Transverse colon (tissue), 4 donors: ENCODE measurements at places on chromosomes 2 and 18. TPM values are rescaled to one million over a fixed set of nuclear protein-coding genes. Genes with fewer than 3 reads are reported as not detected.

The MOGAT1 gene
- 0.80 TPM for total RNA-seq

The FRZB gene
- total RNA-seq: 3.5 TPM

The FOXI3 gene
- not detected for total RNA-seq

The ZSWIM2 gene
- not detected for total RNA-seq

The RETSAT gene
- 638 TPM for total RNA-seq

The GKN2 gene
- total RNA-seq: not detected

DNA sequence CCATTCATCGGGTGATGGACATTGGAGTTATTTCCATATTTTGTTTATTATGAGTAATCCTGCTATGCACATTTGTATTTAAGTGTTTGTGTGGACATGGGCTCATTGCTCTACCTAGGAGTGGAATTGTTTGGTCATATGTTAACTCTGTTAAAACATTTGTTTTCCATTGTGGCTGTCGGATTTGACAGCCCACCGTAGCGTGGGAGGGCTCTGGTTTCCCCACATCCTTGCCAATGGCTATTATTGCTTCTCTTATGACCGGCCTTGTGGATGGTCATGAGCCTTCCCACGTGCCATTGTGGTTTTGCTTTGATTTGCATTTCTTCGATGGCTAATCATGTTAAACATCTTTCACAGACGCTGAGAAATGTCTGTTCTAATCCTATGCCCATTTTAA lies 92.0 kb downstream of the ZNF236 start:
- no peaks in the 10 kb centered on the region for H3K27me3 ChIP-seq
- H3K4me1 ChIP-seq: peaks cover 9% of the 10 kb centered on the region
- H3K36me3 ChIP-seq: no peaks in the 10 kb centered on the region

DNA sequence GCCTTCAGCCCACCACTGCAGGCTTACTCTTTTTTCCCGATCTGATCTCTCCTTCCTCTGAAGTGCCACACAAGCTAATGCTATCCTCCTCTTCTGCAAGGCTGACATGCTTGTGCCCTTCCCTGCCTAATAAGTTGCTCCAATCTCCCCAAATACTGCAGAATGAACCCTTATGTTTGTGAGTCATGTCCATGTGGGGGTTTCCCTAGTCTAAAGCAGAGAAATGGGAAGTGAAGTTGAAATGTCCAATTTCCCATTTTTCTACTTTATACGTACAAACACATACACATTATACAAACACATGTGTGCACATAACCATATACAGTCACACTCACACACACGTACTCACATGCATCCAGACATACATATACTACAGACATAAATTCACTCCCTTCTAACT lies 288.1 kb upstream of the CELF4 start:
- DNase-seq: no peak
- no peaks in the 10 kb centered on the region for H3K36me3 ChIP-seq
- H3K4me3 ChIP-seq: no peak overlapping the region
- H3K4me1 ChIP-seq: no peaks in the 10 kb centered on the region
- no peaks in the 10 kb centered on the region for H3K27me3 ChIP-seq

DNA sequence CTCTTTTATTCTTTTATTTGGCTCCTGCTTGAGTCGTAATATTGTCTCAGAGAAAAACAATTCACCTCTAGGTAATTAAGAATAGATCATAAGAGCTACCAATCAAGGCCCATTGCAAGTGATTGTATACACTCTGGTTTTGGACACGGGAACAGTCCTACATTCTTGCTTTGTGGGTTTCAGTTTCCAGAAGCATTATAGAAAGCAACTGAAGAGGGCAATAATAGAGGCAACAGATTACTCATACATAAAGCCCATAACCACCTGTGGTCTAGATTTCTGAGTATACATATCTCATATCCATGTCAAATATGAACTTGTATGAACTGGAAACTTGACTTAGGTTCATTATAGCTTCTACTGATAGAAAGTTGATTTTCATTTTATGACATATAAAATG lies 65.4 kb downstream of the DIS3L2 start:
- no peak for DNase-seq
- H3K4me3 ChIP-seq: no peak overlapping the region
- H3K4me1 ChIP-seq: peaks cover 5% of the 10 kb centered on the region

- H3K27me3 ChIP-seq: no peaks in the 10 kb centered on the region
- no peak overlapping the region for H3K27ac ChIP-seq
- DNase-seq: no peak
- H3K4me1 ChIP-seq: peaks cover 16% of the 10 kb centered on the region
Observed at GRCh38 chr18:13608791-13609532, 117.4 kb downstream of the FAM210A start.

- H3K27ac ChIP-seq: peak overlapping the region; percentile 86
- H3K4me3 ChIP-seq: no peak overlapping the region
- H3K36me3 ChIP-seq: no peaks in the 10 kb centered on the region
- peak; percentile 42 for DNase-seq
- peaks cover 13% of the 10 kb centered on the region for H3K4me1 ChIP-seq
Observed at GRCh38 chr18:79402977-79403722, 7.4 kb downstream of the NFATC1 start.

DNA sequence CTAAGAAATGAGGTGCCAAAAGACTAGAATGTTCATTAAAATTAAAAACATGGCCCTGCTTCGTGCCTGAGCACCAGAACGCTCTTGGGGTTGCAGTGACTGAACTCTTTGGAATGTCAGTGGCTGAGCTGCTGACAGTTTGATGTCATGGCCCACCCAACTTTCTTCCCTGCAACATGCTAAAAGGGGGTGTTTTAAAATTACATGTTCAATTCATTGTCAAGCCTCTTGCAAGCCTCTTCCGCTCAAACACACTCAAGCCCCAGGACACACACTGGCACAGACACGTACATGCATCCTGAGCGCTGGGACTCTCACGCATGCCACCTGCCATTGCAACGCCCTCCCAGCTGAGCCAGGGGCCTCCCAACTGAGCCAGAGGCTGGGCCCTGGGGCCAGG lies 12.6 kb downstream of the RUFY4 start:
- H3K4me1 ChIP-seq: no peaks in the 10 kb centered on the region
- no peaks in the 10 kb centered on the region for H3K36me3 ChIP-seq
- DNase-seq: no peak
- no peak overlapping the region for H3K27ac ChIP-seq

DNA sequence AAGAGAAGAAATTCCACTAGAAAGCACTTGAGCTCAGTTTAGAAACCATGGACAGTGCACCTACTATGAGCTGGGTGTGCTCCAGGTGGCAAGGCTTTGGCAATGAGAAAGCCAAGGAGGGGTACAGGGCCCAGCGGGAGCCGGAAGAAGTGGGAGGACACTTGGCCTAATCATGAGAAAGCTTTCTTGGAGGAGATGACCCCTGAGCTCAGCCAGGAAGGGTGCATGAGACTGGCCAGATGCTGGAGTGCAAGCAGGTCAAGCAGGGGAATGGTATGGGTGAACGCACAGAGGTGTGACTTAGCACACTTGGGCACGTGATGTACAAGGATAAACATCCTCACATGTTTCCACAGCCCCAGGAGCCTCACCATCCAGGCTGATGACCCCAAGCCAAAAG lies 97.2 kb upstream of the GLI2 start:
- no peaks in the 10 kb centered on the region for H3K4me1 ChIP-seq

GRCh38 chr18:35680139-35680551 lies 98.6 kb downstream of the GALNT1 start:
- H3K4me3 ChIP-seq: no peak overlapping the region
- H3K27ac ChIP-seq: no peak overlapping the region
- no peak for DNase-seq
- no peaks in the 10 kb centered on the region for H3K4me1 ChIP-seq
- no peaks in the 10 kb centered on the region for H3K36me3 ChIP-seq
- H3K27me3 ChIP-seq: no peaks in the 10 kb centered on the region

DNA sequence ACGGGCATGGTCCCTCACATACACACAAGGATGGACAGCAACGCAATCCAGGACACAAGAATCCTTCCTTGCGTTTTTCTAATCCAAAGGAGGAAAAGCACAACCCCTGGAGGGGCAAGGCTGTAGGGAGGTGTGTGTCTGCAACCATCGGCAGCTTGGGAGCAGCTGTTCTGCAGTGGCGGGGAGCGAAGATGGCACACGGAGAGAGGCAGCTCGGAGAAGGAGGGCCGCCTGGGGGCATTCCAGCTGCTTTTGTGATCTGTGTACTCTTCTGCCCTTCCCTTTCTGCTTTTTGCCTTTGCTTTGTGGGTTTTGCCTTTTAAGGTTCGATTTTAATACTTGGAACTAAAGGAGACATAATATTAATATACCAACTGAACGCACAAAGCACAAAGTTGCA lies 137.0 kb upstream of the DNMT3A start:
- H3K4me1 ChIP-seq: peaks cover 3% of the 10 kb centered on the region
- no peaks in the 10 kb centered on the region for H3K27me3 ChIP-seq
- H3K36me3 ChIP-seq: no peaks in the 10 kb centered on the region

GRCh38 chr2:187552828-187553681 lies 1.2 kb downstream of the TFPI start:
- no peak for DNase-seq
- no peaks in the 10 kb centered on the region for H3K36me3 ChIP-seq
- H3K4me3 ChIP-seq: peak overlapping the region; percentile 34
- no peaks in the 10 kb centered on the region for H3K27me3 ChIP-seq

GRCh38 chr2:109171444-109172334 lies 42.7 kb downstream of the SH3RF3 start:
- no peak overlapping the region for H3K4me3 ChIP-seq
- H3K36me3 ChIP-seq: no peaks in the 10 kb centered on the region
- H3K27me3 ChIP-seq: no peaks in the 10 kb centered on the region
- H3K4me1 ChIP-seq: peaks cover 36% of the 10 kb centered on the region
- H3K27ac ChIP-seq: peak overlapping the region; percentile 81

DNA sequence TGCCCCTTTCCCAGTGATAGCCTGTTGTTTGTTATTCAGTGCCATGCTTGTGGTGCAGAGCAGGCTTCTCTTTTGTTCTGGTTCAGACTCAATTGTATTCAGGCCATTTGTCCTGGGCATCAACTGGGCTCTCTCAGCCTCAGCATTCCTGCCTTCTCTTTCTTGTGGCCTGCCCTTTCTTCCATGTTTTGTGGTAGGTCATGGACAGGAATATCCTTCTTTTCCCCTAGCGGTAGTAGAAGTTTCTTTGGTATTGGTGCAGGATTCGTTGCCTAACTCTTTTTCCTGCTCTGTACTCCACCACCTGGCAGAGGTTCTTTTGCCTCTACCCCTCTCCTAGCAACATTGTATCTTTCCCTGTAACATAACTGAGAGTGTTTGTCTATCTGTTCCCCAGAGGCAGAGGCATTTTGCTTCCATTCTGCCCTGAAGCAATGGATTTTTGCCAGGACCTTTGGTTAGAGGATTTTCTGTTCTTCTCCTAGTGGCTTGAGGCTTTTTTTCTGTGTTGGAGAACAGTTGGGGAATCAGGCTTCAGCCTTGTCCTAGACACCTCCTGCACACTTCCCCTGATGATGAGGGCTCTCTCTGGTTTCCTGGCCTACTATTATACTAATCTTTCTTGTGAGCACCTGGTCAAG lies 68.5 kb downstream of the NCOA1 start:
- H3K27me3 ChIP-seq: no peaks in the 10 kb centered on the region
- no peaks in the 10 kb centered on the region for H3K36me3 ChIP-seq
- no peak overlapping the region for H3K4me3 ChIP-seq
- no peak for DNase-seq

DNA sequence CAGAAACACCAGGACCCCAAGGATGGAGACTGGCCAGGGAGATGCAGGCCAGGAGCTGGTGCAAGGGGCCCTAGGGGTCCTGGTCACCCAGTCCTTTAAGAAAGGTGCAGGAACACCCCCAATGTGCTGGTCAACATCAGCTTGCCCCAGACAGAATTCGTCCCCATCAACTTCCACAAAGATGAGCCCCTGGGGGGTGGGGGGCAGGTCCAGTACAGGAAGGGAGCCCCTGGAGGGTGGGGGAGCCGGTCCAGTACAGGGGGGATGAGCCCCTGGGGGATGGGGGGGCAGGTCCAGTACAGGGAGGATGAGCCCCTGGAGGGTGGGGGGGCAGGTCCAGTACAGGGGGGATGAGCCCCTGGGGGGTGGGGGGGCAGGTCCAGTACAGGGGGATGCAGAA lies 160.7 kb upstream of the SALL3 start:
- H3K36me3 ChIP-seq: no peaks in the 10 kb centered on the region
- no peak overlapping the region for H3K27ac ChIP-seq
- H3K4me3 ChIP-seq: no peak overlapping the region
- DNase-seq: no peak
- peaks cover 11% of the 10 kb centered on the region for H3K27me3 ChIP-seq

GRCh38 chr2:217799563-217800432 lies 203.0 kb downstream of the TNS1 start:
- H3K4me1 ChIP-seq: peaks cover 9% of the 10 kb centered on the region
- DNase-seq: no peak
- no peaks in the 10 kb centered on the region for H3K27me3 ChIP-seq
- peak overlapping the region; percentile 13 for H3K27ac ChIP-seq
- no peak overlapping the region for H3K4me3 ChIP-seq
- H3K36me3 ChIP-seq: peaks cover 3% of the 10 kb centered on the region

GRCh38 chr2:41940060-41940744 lies 107.6 kb upstream of the PKDCC start:
- H3K36me3 ChIP-seq: no peaks in the 10 kb centered on the region
- no peaks in the 10 kb centered on the region for H3K27me3 ChIP-seq
- no peaks in the 10 kb centered on the region for H3K4me1 ChIP-seq

GRCh38 chr2:181876614-181877063 lies 14.9 kb upstream of the ITPRID2 start:
- DNase-seq: peak; percentile 62
- H3K4me1 ChIP-seq: peaks cover 24% of the 10 kb centered on the region
- no peaks in the 10 kb centered on the region for H3K36me3 ChIP-seq
- no peak overlapping the region for H3K4me3 ChIP-seq
- H3K27me3 ChIP-seq: no peaks in the 10 kb centered on the region

GRCh38 chr2:3262437-3263388 lies 114.9 kb downstream of the EIPR1 start:
- H3K36me3 ChIP-seq: no peaks in the 10 kb centered on the region
- H3K4me3 ChIP-seq: no peak overlapping the region
- no peak for DNase-seq

- DNase-seq: no peak
- H3K4me1 ChIP-seq: no peaks in the 10 kb centered on the region
- H3K27ac ChIP-seq: no peak overlapping the region
- H3K36me3 ChIP-seq: no peaks in the 10 kb centered on the region
Observed at GRCh38 chr18:74778191-74778847, 180.6 kb downstream of the ZNF407 start.

GRCh38 chr2:127437781-127438726 lies 19.8 kb downstream of the PROC start:
- no peaks in the 10 kb centered on the region for H3K36me3 ChIP-seq
- no peak overlapping the region for H3K27ac ChIP-seq
- H3K4me1 ChIP-seq: peaks cover 9% of the 10 kb centered on the region
- DNase-seq: peak; percentile 32

- peak overlapping the region; percentile 57 for H3K27ac ChIP-seq
- no peak for DNase-seq
- no peak overlapping the region for H3K4me3 ChIP-seq
- H3K27me3 ChIP-seq: no peaks in the 10 kb centered on the region
- H3K36me3 ChIP-seq: no peaks in the 10 kb centered on the region
Observed at GRCh38 chr18:474416-474815, 26.1 kb downstream of the COLEC12 start.

DNA sequence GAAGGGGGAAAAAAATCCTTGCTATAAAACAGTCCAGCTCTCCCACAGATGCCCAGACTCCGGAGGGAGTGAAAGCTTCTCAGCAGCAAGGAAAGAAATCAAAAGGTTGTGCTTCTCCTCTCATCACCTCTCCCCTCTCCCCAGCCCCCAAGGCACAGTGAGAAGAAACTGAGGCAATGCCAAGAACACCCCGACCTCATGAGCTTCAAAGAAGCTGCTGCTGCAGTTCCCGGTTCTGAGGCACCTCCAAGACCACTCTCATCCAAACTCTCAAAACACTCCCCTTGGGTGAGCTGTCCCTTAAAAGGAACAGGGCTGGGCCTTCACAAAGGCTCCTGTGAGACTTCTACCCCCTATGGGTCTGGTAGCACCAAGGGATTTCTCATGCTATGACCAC lies 62.0 kb upstream of the KLF7 start:
- no peaks in the 10 kb centered on the region for H3K27me3 ChIP-seq
- no peak overlapping the region for H3K4me3 ChIP-seq
- H3K36me3 ChIP-seq: no peaks in the 10 kb centered on the region
- H3K4me1 ChIP-seq: peaks cover 9% of the 10 kb centered on the region
- H3K27ac ChIP-seq: peak overlapping the region; percentile 73
